ENCODE measurements at places on chromosomes 6 and 20.
A peak's percentile ranks its signal among the peaks of the same experiment; 100 is the strongest.

DNA sequence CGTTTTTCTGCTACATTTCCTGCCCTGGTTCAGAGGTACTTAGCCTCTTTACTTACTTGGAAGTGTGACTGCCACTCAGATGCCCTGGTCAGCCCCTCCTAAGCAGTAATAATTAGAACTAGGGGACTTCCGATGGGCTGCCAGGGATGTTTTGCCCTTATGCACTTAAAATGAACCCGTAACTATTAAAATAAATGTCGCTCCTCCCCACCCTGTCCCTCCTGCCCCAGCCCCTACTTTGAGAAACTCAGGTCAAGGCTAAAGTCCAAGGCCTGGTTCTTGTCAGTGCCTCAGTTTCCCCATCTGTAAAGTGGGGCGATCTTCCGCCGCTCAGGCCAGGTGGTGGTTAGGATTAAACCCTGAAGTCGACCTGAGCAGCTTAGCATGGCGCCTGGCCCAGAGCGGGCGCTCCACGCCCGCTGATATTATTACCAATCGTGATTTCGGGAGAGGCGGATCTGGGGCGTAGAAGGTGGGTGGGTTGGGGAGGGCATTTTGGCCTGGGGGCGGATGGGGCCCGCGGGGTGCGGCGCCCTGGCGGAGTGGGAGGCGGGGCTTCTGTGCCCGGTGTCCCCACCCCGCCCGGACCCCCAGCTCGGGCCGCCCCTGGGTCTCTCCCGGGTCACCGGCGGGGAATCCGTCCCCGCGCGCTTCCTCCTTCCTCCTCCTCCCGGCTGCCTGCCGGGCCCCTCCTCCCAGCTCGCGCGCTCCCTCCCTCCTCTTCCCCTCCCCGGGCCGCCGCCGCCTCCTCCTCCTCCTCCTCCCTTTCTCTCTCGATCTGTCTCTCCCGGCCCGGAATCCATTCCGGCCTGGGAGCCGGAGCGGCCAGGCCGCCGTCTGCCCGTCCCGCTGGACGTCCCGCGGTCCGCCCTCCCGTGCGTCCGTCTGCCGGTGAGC lies at the start of gene SRC:
SRC (plus strand) TSS at position 802 of the 897 bp plus-strand sequence. CDS start 38,014 bp downstream, outside the sequence.
- peak; percentile 88 for DNase-seq

GRCh38 chr20:22861231-22861980 lies 173.7 kb upstream of the SSTR4 start:
- no peak for DNase-seq

DNA sequence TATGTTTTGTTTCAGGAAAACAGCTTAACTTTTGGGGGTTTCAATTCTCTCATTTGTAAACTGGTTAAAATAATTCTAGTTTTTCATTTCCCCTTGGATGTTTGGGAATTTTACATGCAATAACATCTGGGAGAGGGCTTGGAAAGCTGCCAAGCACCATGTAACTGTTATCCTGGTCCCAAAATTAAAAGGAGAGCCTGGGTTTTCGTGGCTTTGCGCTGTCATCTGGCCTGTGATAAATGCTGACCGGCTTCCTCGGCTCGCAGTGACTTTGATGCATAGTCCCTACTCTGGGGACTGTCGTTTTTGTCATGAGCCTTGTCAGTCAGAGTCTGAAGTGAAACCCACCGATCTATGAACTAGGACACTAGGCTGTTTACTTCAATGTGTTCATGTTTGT lies 12.2 kb downstream of the SLC35F1 start:
- no peak for DNase-seq

DNA sequence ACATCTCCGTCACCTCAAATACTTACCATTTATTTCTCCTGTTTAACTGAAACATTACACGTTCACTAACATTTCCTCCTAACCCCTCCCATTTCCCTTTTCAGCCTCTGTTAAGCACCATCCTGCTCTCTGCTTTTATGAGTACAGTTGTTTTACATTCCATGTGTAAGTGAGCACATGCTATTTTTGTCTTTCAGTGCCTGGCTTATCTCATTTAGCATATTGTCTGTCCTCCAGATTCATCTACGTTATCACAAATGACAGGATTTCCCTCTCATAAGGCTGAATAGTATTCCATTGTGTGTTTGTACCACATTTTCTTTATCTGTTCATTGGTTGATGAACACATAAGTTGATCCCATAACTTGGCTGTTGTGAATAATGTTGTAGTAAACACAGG lies 22.7 kb downstream of the TAF11 start:
- no peak for DNase-seq

GRCh38 chr6:85403331-85404015 lies 46.4 kb upstream of the NT5E start:
- DNase-seq, result peak; percentile 14

DNA sequence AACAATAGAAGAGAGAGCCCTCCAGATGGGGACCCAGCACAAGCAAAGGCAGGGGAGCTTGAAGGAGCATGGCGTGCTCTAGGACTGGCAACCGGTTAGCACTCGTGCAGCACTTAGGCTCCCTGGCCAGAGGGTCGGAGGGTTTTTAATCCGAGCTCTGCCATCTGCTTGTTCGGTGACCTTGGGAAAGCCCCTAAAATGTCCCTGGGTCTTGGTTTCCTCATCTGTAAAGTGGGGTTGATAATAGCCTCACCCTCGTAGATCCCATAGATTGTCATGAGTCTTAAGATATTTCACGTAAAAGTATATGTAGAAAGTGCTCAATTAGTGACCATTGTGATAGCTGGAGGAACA lies 16.6 kb upstream of the HCK start:
- no peak for DNase-seq

DNA sequence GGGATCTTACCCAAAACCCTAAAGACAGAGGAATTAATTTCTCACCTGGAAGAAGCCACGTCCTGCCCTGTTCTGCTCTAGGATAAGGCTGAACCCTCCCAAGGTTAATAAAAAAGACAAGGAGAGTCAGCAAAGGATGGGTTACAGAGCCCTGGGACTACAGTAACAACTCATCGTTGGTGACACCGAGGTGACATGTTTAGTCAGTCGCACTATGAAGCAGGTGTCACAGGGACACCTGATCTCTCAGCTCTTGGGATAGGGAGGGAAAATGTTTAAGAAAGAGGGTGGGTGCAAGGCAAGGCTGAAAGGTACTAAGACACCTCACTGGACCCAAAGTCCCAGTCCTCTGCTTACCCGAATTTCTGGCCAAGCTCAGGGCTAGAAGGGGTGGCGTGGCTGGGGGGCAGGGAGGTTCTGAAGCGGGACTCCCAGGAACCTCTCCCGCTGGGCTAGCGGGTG lies 562 bp downstream of the MOCS1 start:
- no peak for DNase-seq

GRCh38 chr20:38377039-38377685 lies 30.9 kb downstream of the LBP start:
- no peak for DNase-seq

GRCh38 chr6:23784301-23784919 lies 341.6 kb upstream of the NRSN1 start:
- no peak for DNase-seq

DNA sequence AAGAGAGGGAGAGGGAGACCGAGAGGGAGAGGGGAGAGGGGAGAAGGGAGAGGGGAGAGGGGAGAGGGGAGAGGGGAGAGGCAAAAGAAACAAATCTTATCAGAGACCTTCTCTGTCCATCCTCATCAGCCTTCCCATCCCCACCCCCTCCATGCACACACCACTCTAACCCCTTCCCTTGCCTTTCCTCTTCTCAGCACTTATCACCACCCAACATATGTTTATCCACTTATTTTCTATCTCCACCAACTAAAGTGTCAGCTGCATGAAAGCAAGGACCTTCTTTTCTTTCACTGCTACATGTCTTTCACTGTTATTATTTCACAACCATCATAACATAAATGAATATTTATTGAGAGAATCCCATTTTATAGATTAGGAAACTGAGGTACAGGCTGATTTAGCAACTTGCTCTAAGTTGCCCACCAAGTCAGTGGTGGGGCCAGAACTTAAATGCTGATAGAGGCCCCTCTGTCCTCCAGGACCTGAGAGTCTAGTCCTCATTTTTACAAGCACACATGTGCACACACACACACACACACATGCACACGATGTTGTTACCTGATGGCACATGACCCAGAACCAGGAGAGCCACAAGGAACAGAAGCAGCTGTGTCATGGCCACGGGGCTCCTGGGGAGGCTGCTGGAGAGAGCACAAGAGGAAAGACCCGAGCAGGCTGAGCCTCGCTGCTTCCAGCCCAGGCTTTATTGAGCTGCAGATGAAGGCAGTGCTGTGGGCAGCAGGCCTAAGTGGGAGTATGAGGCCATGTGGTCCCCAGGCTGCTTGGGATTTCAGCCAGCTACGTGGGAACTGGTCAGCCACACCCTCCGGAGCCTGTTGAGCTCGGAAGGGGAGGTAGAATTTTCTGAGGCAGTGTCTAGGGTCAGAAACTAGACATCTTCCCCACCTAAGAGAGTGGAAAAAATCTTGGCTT lies 2.3 kb downstream of the DEFB124 start:
- DNase-seq, result no peak

GRCh38 chr6:43173591-43174262 lies 2.7 kb downstream of the SRF start:
- DNase-seq, result peak; percentile 63

DNA sequence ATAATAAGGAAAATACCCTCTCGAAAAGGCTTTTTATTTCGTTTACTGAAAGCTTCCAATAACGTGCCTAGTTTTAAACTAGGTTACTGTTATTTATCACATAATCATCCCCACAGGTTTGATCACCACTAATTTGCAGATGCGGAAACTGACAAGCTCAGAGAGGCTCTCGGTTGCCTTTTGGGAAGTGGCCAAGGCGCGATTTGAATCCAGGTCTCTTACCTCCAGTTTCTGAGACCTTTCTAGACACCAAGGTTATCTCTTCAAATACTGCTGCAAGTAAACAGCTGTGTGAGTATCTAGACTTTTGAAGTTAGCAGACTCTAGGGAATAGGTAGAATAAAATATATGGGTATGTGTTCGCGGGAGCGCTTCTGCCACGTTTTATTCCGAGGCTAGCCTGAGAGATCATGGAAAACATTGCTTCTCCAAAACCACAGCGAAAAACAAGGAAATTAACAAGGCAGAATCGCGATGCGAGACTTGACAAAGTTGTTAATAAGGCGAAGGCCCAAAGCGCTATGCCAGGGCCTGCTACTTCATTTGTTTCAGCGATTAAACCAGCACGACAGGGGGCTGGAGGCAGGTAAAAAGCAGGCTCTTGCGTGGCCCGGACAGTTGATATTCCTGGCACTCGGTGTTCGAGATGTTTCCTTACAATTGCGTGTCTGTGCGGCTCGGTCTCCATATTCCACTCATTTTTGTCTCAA lies 1.8 kb upstream of the JARID2 start:
- DNase-seq, result no peak
